ENCODE measurements at places on chromosomes 12 and 14.
A peak's percentile ranks its signal among the peaks of the same experiment; 100 is the strongest.

DNA sequence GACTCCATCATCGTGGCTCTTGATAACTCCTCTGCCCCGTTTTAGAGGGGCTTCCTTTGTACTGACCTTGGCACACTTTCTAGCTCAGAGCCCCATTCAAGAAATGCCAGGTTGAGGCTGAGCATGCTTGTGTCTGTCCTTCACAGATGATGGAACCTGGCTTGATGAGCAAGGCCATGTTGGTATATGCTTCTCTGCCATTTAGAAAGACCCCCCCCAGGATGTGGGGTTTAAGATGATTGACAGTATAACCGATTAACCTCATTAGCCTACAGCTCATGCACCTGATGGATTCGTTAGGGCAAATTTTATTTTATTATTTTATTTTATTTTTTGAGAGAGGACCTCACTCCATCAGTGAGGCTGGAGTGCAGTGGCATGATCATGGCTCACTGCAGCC, 21.0 kb downstream of the BATF start:
- DNase-seq, result peak; percentile 34

- no peak for DNase-seq
Measured at GRCh38 chr14:84442521-84442920, 1087.4 kb upstream of the FLRT2 start.

DNA sequence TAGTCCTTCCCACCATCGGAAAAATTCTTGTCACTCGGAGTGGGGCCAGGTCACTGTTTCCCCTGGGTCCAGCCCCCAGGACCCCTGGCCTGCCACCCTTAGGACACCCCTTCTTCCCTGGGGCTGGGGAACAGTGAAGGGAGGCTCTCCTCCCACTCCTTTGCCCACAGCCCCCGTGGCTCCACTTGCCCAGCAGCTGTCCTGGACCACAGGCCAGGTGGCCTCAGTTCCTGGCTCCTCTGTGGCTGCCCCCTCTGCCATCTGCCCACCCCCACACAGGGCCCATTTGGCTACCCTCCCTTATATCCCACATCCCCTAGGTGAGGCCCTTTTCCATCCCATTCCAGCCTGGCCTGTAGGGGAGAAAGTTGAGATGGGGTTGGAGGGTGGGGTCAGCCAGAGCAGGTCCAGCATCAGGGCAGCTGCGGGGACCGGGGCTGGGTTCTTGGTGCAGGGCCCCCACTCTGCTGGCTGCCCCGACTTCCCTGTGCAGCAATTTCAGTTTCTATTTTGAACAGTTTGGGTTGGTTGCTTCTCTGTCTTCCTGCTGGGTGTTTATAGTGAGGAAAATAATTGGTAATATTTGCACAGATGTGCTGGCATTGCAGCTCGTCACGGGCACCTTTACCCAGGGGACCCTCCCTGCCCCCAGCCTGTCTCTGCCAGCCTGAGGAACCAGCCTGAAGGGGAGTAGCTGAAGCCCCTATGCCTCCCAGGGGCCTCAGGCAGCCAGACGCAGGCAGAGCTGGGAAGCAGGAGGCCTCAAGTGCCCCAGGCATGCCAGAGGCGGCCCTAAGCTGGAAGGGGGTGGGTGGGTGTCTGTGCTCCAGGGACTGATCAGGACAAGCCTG, 23.4 kb downstream of the SYNDIG1L start:
- no peak for DNase-seq

DNA sequence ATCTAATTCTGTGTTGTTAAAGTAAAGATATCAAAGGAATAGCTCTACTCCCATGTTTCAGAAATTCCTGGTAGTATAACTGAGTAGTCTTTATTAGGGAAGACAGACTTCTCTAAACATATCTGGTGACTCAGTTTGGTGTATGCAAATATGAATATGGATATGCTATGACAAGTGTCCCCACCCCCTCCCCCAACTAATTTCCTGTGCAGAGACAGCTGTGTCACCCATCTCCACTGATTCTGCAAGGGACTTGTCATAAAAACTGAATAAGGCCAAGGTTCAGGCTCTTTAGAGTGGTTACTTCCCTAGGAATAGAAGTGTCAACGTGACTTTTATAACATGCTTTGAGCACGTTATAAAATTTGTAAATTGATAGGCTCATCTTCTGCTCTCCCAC, 429.1 kb downstream of the DAD1 start:
- DNase-seq, result no peak

GRCh38 chr12:7959701-7960121, 23.7 kb upstream of the SLC2A3 start:
- DNase-seq, result peak; percentile 44

DNA sequence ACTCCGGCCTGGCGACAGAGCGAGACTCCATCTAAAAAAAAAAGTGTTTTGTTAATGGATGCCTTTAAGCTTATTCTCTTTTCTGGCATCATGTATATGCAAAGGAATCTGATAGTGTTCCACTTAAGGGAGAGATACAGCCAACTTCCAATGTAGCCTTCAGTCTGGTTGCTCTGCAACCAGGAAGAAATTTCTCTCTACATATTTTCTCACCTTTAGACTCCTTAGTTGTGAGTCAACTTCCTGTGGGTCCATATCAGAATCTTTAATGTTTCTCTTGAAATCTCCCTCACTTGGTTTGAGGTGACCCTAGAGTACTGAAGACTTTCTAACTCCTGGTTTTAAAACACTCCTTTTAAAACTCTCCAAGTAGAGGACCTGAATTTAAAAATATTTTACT, 340.4 kb downstream of the SLC6A15 start:
- no peak for DNase-seq

DNA sequence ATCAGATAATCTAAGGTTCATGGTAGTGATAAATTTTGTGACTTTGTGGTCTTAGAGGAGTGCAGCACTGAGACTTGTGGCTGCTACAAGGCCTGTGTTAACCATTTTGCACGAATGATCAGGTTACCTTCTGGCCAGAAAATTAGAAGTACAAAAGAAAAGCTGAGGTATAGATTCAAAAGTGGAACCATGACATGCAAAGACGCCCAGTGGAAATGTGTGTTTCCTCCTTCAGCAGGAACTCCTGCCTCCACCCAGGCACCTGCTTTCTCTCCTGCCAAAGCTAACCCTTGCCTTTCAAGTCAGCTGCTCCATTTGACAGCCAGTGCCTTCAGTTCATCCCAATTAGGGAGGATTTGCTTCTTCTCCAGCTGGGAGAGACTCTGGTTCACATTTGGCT, 10.1 kb downstream of the PDE6H start:
- no peak for DNase-seq

DNA sequence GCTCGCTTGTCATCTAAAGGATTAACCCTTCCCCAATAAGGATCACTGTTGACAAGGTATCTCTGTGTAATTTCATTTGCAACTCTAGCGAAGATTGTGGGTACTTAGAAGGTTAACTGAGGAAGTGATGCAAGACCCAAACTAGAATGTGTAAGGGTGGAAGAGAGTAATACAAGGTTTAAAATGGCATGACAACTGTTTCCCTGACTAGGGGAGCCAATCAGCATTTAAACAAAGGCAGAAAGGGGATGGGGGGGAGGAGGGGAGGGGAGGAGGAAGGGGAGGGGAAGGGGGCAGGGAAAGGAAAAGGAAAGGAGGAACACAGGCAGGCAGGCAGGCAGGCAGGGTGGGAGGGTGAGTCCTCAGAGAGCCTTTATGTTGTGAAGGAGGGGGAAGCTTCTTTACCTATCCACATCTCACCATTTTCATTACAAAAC, 31.1 kb downstream of the NRDE2 start:
- no peak for DNase-seq

DNA sequence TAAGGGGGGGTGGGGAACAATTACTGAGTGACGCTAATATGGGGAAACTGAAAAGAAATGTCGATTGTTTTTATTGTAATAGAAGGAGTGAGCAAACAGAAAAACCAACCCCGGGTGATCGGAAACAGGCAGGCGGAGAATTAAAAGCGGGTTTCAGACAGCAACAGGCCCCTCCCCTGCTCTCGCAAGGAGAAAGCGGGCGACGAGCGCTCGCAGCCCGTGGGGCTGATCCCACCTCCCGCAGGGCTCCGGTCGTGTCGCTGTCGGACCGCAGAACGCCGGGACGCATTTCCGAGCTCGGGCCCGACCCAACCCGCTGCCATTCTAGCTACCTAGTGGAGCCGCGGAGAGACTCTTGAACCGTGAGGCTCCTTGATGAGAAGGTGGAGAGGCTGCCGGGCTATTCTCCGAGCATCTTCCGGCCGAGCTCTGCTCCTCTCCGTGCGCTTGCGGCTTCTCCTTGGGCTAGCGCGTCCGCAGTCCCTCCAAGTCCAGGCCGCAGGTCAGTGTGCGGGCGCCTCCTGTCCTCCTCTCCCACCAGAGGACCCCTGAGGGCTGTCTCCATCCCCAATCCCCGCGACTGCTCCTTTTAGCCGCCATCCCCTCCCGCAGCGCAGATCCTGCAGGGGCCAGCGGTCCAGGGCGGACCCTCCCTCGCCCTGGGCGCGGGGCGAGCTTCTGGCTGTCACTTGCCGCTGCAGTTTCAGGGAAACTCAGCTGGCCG, 4.1 kb upstream of the PAX9 start:
- DNase-seq, result no peak
